Cardiac fibroblast (primary cell): ENCODE measurements at places on chromosomes 2 and 18.

- peak; percentile 7 for DNase-seq
These were observed 31.9 kb downstream of the KIDINS220 start for GRCh38 chr2:8805278-8806210.

DNA sequence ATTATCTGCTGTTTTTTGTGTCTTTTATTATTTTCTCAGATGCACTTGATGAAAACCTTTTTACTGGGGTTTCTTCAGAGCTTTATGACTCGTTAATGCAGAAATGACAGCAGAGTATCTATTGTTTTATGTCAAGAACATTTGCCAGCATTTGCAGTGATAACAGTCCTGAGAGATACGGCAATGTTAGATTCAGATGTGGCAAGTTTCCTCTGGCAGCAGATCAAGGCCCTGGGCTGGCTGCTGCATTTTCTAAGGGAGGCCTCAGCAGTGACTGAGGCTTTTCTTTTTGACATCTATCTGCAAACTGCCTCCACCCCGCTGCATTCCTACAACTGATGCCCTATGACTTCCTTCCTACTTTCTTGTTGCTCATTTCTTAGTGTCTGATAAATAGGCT, 40.2 kb downstream of the EFEMP1 start:
- peak; percentile 66 for DNase-seq

DNA sequence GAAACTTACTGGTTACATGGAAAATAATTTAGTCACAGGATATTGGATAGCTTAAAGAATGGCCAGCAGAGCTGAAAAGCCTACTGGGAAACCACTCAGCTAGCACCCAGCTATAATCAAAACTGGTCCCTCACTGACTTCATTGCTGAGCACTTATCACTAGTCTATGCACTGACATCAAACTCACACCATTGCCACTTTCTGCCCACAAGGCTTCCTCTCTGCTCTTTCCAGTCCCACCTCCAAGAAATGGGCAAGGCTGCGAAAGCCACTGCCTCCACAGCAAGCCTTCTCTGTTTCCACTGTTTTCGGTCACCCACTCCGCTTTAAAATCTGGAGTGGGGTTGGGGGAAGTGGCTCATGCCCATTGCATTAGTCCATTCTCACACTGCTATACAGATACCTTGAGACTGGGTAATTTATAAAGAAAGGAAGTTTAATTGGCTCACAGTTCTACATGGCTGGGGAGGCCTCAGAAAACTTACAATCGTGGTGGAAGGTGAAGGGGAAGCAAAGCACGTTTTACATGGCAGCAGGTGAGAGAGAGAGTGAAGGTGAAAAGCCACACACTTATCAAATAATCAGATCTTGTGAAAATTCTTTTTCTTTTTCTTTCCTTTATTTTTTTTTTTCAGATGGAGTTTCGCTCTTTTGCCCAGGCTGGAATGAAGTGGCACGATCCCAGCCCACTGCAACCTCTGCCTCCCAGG, 77.0 kb upstream of the CERS6 start:
- no peak for DNase-seq

GRCh38 chr2:72155151-72155550, 7.5 kb upstream of the CYP26B1 start:
- DNase-seq = no peak

DNA sequence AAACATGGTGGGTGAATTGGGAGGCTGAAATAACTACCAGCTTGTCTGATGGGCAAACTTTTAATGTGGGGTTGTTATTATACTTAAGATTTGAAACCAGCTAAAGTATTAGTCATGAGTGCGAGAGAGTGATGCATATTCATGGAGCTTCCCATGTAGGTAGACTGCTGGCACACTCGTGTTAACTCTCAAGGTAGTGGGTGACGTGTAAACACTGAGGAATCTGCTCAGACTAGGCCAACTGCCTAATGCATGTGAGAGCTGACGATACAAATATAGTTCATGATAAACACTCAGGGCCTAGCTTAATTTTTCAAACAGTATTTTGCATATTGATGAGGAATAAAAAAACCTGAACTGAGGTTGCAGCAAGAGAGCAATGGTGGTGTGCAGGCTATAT, 1165.7 kb upstream of the PIK3C3 start:
- DNase-seq = no peak

DNA sequence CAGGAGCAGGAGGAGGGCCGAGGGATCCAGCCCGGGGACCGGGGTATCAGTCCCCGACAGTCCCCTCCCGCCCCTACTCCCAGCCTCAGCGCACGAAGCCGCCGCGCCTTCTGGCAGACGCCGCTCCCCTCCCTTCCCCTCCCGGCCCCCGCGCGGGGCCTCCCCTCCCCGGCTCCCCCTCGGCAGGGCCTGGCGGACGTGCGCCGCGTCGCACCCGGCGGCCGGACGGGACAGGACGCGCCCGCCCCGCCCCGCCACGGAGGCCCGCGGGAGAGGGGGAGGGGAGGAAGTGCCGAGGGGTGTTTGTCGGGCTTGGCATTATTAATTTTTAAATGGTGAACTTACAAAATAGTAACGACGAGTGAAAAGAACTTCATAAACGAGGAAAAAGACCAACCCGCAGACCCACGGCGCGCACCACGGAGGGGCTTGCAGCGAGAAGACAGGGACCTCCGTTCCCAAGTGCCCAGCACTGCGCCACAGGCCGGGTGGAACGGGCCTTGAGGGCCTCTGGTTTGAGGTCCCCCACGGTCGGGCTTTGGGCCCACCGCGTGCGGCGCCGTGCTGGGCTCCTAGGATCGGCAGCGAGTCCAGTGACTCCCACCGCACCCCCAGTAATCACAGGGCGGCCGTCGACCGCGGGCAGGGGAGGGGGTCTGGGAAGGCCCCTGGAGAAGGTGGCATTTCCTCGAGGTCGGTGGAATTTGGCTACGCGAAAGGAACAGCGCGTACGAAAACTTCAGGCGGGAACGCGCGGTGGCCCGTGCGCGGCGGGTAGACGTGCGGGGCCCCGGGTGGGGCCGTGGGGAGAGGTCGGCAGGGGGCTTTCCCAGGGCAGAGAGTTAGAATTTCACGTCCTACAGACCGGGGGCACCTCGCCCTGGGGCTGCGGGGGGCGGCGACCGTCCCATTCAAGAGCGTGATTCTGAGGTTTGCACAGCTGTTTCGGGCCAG, 954 bp upstream of the CTDSP1 start:
- peak; percentile 88 for DNase-seq

- DNase-seq = peak; percentile 61
These were observed 97.2 kb downstream of the PIK3C3 start for GRCh38 chr18:42052122-42052708.

GRCh38 chr18:44453505-44453904, 227.2 kb upstream of the SETBP1 start:
- DNase-seq = no peak

DNA sequence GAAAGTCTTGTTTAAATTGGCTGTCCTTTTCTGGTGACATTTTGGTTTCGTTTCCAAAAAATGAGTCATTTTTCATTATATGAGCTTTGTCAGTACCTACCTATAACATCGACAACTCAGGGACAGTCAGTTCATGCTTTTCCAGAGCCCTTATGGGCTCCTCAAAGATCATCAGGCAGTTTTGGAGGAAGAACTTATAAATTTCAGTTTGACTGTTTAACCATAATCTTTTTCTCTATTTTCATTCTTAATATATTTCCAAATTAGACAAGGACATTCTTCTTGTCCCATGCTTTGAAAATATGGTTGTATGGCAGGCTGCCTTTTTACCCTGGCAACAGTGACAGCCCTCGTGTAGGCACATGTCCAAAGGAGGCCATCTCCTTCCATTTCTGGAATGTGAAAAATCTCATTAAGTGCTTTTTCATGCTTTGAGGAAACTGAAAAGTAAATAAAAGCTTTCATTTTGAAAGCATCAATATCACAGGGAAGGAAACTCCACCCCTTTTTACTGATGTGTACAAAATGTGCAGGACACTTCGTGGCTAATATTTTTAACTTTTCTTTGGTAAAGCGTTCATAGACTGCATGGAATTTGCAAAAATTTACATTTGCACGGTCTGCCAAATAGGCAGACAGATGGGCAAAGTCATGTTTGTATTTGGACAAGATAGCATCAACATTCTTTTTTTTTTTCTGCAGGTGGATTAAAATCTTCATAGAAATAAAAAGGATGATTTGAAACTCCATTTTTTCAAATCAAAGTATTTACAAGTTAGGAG, 7.2 kb upstream of the PROC start:
- peak; percentile 75 for DNase-seq

- DNase-seq = no peak
These were observed 181.3 kb downstream of the UXS1 start for GRCh38 chr2:106012591-106013347.

DNA sequence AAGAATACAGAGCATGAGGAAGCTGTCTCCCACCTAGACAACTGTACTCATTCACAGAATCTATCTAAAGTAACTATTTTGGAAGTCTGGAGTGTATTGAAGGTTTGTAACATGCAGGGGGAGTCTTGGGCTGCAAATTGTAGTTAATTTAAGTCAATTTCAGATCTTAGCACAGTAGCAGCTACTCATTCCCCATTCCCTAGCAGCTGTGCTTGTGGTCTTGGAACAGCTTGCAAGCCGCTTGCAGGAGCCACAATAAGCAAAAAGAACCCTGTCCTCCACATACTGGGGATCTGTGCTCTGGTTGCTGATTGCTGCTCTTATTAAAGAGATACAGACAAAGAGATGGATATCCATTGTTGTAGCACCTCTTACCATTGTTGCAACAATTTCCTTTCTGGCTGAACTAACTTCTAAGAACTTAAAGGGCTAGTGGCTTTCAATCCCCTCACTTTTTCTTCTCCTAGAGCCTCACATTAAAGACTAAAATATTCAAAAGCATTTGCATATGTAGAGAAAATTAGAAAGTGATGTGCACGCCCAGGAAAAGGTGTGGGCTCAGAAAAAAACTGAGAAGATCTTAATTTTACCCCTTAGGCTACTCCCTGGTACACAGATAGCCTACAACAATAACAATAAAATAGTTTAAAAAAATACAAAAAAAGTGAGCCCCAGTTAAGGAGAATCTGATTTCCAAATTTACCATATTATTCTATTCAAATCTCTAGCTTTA, 1775.1 kb upstream of the PIK3C3 start:
- no peak for DNase-seq

DNA sequence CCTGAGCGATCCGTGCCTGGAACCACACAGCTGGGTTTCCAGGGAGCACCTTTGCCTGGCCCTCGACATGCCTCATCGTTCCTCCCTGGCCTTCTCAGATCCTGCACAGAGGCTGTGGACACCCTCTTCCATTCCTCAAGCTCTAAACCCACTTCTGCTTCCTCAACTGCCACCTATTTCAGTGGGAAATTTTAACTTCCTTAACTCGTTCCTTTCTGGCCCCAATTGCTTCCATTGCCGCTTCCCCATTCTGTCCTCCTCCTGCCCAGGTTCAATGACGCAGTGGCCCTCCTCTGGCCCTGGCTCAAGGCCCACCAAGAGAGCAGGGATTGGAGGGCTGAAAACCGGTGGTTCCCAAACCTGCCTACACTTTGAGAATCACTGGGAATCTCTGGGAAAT, 4.8 kb upstream of the B3GNT7 start:
- DNase-seq = no peak

DNA sequence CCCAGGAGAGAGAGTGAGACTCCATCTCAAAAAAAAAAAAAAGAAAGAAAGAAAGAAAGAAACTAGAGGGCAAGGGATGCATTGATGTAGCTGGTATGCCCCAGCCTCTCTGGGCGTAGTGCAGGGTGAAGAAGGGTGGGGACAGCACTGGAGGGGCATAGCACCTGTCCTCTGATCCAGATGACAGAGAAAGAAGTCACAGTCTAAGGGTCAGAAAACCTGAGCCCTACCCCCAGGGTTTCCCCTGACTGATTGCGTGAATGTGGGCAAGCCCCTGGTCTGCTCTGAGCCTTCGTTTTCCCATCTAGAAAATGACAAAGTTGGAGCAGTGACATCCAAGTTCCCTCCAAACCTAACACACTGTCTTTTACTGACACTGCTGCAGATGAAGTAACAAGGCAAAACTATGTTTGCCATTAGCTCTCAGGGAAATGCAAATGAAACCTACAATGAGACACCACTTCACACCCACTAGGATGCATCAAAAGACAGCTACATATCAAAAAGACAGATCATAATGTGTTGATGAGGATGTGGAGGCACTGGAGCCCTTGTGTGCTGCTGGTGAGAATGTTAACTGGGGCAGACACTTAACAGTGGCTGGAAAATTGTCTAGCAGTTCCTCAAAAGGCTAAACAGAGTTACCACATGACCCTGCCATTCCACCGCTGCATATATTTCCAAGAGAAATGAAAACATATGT, 19.5 kb upstream of the YWHAQ start:
- DNase-seq = no peak

GRCh38 chr2:51717312-51717711, 685.4 kb upstream of the NRXN1 start:
- peak; percentile 17 for DNase-seq

DNA sequence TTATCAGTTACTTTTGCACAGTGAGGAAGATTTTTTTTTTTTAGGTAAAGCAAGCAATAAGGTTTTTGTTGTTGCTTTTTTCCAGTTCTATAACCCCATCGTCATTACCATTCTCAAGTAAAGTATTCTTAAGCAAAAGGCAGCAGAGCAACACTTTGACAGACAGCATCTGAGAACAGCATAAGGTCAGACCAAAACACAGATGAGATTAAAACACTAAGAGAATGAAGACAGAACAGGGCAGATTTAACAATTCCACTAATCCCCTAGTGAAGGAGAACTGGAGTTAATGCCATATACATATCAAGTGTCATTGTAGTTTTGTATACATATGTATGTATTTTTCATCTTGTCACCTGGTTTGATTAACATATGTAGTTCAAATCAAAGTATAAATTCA, 290.2 kb downstream of the METTL4 start:
- no peak for DNase-seq

DNA sequence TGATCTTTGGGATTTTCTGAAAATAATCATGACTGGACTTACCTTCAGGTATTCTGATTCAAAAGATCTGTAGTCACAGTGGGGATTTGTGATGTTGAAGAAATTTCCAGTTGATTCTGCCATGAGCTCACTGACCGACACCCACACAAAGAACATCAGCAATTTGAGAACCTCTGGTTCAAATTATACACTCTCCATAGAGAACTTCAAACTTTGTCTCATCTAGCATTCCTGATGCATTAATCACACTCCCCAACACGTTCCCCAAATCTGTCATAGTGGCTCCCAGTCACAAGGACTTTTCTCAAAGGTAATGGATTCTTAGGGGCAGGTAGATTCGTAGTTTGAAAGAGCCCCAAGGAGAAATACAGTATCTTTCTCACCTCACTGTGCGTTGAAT, 584.3 kb downstream of the FBXO15 start:
- DNase-seq = peak; percentile 28

GRCh38 chr2:149200109-149200520, 130.3 kb upstream of the LYPD6 start:
- no peak for DNase-seq

DNA sequence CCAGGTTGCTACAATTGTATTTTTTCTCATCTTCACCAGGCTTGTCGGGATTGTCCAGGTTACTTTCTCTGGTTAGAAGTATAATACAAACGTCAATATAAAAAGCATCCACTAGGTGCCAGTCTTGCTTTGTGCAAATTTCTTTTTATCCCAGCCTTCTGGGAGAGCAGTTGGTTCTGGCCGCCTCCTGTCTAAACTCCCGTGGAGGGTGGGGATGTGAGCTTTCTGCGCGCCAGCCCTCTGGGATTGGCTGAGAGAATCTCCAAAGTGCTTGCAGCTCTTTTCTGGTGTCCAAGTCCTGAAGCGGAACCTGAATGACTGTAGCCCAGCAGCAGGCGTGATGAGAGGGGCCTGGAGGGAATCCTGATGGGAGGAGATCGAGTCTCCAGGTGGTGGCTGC, 22.4 kb upstream of the TOGARAM2 start:
- DNase-seq = peak; percentile 86

- DNase-seq = no peak
These were observed 7.1 kb upstream of the GRHL1 start for GRCh38 chr2:9944330-9944758.

- DNase-seq = no peak
These were observed 183.5 kb downstream of the ZNF385B start for GRCh38 chr2:179677746-179678505.
